Muscle of leg (tissue), 16 donors: ENCODE measurements at places on chromosomes 5 and 9. TPM values are rescaled to one million over a fixed set of nuclear protein-coding genes. Genes with fewer than 3 reads are reported as not detected.

GRCh38 chr5:176619569-176620332 is 9.8 kb upstream of the GPRIN1 start:
- DNase-seq = no peak

GRCh38 chr9:36867241-36867640 is 166.8 kb downstream of the PAX5 start:
- no peak for DNase-seq

DNA sequence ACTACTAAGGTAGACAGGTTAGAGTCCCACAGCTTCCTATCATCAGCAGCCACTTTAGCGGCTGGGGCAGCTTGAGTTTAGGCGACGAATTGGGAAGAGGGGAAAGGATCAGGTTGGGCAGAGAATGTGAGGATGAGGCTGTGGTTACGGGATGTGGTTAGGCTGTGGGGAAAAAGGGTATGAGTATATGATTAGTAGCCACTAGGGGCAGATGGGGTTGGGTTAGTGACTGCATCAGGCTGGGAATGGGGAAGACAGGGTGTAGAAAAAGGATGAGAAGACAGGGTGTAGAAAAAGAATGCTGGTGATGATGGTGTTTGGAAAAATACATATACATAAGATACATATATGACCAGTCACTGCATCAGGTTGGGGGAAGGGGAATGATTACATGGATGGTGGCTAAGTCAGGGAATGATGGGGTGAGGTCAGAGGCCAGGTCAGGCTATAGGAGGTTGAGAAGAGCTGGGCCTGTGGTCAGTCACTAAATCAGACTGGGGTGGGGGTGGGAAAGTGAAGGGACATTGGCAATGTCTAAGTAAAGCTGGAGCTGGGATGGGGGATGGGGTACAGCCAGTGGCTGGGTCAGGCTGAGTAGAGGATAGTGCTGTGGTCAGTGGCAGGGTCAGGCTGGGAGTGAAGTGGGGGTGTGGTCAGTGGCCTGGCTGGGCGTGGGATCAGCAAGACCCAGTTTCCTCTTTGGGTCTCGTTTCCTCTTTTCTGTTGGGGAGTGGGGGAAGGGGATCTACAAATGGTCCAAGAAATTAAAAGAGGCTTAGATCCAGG is 2.1 kb downstream of the TLN1 start:
- DNase-seq = peak; percentile 49

GRCh38 chr5:96986450-96986849 is 50.6 kb downstream of the LNPEP start:
- no peak for DNase-seq

DNA sequence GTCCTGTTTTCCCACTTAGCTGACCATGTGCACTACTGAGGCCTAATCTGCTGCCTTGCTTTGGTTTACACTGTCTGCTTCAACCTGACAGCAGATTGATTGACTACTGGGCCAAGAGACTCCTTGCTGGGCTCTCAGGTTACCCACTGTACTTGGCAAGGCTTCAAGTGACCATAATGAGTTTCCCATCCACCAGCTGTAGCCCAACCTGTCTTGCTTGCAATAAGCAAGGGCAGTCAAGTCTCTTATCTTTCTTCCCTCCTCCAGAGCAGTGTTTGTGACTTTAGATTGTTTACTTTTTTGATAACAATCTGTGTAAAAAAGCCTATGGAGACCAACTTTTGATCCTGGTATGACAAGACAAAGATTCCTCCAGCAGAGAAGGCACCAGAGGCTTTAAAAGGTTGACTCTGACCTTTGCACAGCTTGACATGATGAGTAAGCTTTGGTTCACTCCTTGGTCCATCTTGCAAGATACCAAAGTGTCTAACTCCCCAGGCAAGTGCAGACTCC is 912.3 kb upstream of the SEMA6A start:
- peak; percentile 57 for DNase-seq

GRCh38 chr5:61303346-61303745 is 28.7 kb upstream of the ZSWIM6 start:
- peak; percentile 52 for DNase-seq

GRCh38 chr9:573691-574410 is 267.6 kb upstream of the DMRT1 start:
- no peak for DNase-seq

- DNase-seq = no peak
Observed at GRCh38 chr5:85278193-85278592, 893.5 kb upstream of the EDIL3 start.

DNA sequence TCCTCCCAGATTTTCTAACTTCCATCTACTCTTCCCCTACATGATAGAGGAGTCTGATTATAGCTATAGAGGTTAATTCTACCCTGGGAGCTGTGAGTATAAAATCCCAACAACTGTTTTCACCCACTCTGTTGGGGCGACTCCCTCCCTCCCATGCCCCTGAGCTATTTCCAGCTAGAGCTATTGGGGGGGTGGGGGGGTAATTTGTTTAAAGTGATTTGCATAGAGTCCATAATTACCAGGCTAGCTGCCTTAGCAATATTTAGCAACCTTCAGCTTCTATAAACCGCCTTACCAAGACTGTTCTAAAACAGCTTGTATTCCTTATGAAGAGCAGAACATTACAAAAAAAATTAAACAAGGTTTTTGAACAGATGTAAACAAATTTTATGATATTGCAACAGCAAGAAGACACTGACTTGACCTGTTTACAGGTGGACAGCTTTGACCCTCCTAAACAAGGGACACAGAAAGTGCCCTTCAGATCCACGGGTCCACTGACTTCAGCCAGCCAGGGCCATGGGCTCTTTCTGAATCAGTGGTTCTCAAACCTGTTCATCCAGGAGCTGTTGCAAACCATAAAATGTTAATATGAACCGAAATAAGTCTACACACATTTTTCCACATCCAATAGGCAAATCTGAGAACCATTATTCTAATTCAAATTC is 98.2 kb downstream of the OTULIN start:
- no peak for DNase-seq

GRCh38 chr9:132744881-132745755 is 74.9 kb downstream of the GTF3C4 start:
- DNase-seq = peak; percentile 56

DNA sequence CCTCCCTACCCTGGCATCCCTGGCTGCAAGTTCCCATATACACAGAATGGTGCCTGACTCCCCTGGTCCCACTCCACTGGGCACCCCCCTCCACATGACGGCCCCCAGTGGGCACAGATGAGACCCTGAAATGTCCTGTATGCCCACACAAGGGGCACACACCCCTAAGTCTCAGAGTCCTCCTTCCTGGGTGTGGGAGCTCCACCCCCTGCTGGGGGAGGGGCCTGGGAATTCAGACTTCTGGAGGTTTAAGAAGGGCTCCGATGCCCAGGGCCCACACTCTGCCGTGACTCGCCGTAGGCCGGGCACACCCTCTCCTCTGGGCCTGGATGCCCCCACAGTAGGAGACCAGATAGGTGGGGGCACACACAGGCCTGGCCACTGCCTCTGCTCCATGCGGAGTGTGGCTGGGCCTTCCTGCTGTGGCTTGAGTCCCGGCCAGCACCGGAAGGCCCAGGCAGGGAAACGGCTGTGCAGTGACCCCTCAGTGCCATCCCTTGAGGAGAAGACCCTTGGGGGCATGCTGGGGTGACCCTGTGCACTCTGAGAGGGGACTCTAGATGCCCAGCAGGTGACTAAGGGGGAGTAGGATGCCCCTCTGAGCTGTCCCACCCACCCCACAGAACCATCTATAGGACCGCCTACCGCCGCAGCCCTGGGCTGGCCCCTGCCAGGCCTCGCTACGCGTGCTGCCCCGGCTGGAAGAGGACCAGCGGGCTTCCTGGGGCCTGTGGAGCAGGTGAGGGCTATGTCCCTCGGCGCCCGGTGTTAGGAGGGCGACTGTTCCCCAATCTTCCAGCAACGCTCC is 6.5 kb downstream of the EGFL7 start:
- no peak for DNase-seq

DNA sequence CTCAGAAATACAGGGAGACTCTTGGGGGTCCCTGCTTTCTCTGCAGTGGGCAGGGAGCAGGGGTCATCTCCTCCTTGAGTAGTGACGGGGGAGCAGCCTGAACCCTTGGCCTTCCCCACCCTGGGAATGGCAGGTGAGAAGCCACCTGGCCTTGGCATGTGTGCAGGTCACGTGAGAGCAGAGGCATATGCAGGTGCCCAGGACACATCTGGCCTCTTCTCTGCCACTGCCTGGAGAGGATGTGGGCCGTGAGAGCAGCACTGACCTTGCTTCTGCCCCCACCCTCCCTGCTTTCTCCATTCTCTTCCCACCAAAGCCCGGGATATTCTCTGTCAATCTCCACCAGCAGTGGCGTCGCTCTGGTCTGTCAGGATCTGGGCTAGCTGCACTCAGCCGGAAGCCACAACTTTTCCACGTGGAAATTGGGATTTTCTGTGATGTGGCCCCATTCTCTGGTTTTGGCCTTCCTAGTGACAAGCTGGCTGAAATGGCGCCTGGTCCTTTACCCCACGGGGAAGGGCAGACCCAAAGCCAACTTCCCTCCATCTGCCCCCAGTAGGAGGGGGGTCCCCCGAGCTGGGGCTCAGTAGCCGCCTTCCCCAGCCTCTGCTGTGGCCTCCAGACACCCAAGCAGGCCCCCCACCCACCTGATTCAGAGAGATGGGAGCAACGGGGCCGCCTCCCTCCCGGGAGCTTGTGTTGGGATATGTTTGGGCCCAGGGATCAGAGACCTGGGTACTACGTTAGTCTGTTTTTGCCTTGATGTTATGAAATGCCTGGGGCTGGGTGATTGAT is 70.4 kb upstream of the FCN1 start:
- no peak for DNase-seq

DNA sequence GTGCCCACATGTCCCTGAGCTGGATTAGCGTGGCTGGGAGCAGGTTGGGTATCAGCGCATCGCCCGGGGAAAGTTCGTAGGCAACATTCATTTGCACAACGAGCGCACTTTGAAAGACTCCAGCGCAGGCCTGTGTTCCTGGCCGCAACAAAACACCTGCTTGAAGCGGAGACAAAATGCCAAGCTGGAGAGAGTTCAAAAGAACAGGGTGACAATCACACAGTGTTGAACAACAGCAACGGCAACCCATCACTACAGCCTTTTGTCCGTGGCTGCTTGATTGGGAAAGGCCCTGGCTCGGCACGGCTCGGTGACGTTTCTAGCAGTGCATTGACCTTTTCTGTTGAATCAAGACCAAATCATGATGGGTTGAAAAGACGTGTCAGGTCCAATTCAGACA is 336.3 kb downstream of the IRX1 start:
- DNase-seq = no peak

DNA sequence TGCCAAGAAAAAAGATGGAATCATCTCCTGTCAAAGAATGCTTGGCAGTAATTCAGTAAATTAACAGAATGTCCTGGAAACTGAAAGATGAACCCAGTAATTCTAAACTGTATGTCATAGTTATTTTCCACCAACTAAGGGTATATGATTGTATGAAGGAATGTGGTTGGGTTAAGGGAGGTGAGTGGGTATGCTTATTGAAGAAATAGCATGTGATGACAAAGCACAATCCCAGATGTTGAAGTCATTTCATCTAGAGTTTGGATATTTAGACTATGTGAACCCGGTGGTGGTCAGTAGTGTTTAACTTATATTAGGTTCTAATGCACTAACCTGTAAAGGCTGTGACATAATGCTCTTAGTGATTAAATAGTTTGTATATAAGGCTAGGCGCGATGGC is 87.3 kb downstream of the CDKN2A start:
- DNase-seq = no peak

- no peak for DNase-seq
Observed at GRCh38 chr9:77714077-77714549, 66.0 kb upstream of the GNA14 start.

- DNase-seq = peak; percentile 75
Observed at GRCh38 chr5:109688630-109688969, 1.1 kb upstream of the MAN2A1 start.

GRCh38 chr9:100511205-100511604 is 38.3 kb downstream of the TMEFF1 start:
- no peak for DNase-seq

DNA sequence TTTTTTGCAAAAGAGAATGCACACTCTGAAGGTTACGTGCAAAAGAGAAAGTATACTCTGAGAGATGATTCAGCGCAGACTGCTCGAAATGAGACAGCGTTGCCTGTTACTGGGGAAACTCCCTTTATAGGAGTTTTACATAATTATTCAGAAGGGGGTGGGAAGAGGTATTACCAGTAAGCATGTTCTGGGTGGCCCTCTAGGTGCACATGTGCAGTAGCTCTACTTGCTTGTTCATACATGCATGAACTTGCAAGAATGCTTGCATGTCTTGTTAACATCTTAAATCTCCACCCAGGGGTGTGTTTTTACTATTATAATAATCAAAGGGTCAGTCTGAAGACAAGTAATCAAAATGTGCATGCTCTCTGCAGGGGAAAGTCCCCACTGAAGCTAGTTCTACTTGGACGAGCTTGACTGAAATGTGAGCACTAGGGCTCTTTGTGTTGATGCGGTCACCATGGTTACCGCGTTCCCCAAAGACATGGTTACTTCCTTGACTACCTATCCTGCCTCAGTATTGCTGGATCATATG is 75.5 kb downstream of the SGCD start:
- peak; percentile 96 for DNase-seq

DNA sequence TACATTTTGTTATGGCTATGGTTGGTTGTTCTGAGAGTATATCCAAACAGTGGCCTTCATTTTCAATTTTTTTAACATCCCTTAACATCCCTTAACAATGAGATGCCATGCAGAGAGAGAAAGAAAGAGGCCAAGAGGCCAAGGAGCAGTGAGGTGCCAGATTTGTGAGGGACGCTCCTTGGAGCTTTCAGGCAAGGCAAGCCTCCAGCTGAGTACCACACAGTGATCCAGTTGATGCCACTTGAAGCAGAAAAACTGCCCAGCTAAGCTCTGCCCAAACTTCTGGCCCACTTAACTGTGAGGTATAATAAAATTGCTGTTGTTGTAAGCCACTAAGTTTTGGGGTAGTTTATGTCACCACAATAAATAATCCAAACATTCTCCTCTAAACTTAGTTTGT is 22.6 kb upstream of the EMB start:
- no peak for DNase-seq

RAI14 gene
- total RNA-seq = 25.7 TPM

MED27 gene
- 13.3 TPM for total RNA-seq

PCDHB5 gene
- total RNA-seq = 3.1 TPM

PGM5 gene
- total RNA-seq = 61.0 TPM

LIX1 gene
- 5.3 TPM for total RNA-seq

SPAAR gene
- total RNA-seq = 0.89 TPM

PNPLA7 gene
- total RNA-seq = 0.80 TPM

MELK gene
- total RNA-seq = 8.9 TPM
